ENCODE measurements at places on chromosomes 7 and 10. TPM values are rescaled to one million over a fixed set of nuclear protein-coding genes. Genes with fewer than 3 reads are reported as not detected.

ARMC10 gene
- total RNA-seq: 56.6 TPM

ZNF804B gene
- not detected for total RNA-seq

COL17A1 gene
- total RNA-seq: not detected

NOS3 gene
- 10.6 TPM for total RNA-seq

GPR146 gene
- 0.70 TPM for total RNA-seq

UCN3 gene
- not detected for total RNA-seq

TLX1 gene
- not detected for total RNA-seq

OR2A5 gene
- total RNA-seq: not detected

SDK1 gene
- total RNA-seq: 0.04 TPM

DDX50 gene
- total RNA-seq: 50.1 TPM

LRIT1 gene
- not detected for total RNA-seq

CPA2 gene
- not detected for total RNA-seq

CYP3A7 gene
- total RNA-seq: not detected

SPAM1 gene
- not detected for total RNA-seq
